ENCODE measurements at places on chromosomes 13 and 19.

- no peak for DNase-seq
- no peaks in the 10 kb centered on the region for H3K4me1 ChIP-seq
- H3K36me3 ChIP-seq: no peaks in the 10 kb centered on the region
Observed at GRCh38 chr13:37349916-37350315, 244.5 kb upstream of the CSNK1A1L start.

GRCh38 chr13:20080377-20081164, 80.3 kb downstream of the GJA3 start:
- H3K4me3 ChIP-seq: no peak overlapping the region
- H3K4me1 ChIP-seq: no peaks in the 10 kb centered on the region
- H3K36me3 ChIP-seq: peaks cover 35% of the 10 kb centered on the region
- DNase-seq: no peak
- H3K27ac ChIP-seq: no peak overlapping the region

DNA sequence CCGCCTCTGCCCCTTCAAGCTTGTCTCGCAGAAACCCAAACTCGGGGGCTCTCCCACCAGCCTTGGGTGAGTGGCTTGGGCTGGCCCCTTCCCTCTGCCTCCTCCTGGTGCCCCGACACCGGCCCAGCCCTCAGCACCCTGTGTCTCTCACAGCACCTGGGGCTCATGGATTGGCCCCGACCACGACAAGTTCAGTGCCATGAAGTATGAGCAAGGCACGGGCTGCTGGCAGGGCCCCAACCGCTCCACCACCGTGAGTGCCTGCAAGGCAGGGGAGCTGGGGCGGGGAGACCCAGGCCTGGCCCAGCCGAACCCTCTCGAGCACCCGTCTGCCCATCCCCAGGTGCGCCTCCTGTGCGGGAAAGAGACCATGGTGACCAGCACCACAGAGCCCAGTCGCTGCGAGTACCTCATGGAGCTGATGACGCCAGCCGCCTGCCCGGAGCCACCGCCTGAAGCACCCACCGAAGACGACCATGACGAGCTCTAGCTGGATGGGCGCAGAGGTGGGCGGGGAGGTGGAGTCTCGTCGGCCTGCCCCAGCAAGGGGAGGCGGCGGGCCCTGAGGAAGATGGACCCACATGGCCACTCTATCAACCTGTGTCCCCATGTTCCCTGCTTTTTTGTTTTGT, 13.6 kb downstream of the PRKCSH start:
- H3K36me3 ChIP-seq: peaks cover 54% of the 10 kb centered on the region
- H3K4me3 ChIP-seq: no peak overlapping the region
- no peak overlapping the region for H3K27ac ChIP-seq

GRCh38 chr19:39913682-39914333, 20.6 kb downstream of the FCGBP start:
- H3K27ac ChIP-seq: no peak overlapping the region
- H3K27me3 ChIP-seq: no peaks in the 10 kb centered on the region
- H3K4me3 ChIP-seq: no peak overlapping the region
- H3K4me1 ChIP-seq: no peaks in the 10 kb centered on the region
- no peaks in the 10 kb centered on the region for H3K36me3 ChIP-seq
- DNase-seq: no peak

DNA sequence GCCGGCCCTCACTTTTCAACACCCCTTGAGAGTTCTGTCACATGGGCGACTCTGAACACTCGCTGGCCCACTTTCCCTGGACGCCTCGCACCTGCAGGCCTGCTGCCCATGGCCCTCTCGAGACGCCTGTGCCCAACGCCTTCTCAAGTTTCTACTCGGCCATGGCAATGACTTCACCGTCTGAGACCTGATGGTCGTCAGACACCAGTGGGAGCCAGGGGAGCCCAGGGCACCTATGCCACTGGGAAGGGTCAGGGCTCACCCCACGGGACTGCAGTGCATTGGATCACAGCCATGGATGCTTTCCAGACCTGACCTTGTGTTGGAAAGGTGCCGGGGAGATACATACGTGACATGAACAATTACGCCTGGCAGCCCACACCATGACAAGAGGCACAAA, 60.1 kb downstream of the KLF2 start:
- peaks cover 31% of the 10 kb centered on the region for H3K36me3 ChIP-seq
- H3K4me1 ChIP-seq: peaks cover 34% of the 10 kb centered on the region
- H3K27ac ChIP-seq: no peak overlapping the region
- no peak overlapping the region for H3K4me3 ChIP-seq
- no peaks in the 10 kb centered on the region for H3K27me3 ChIP-seq
- no peak for DNase-seq

DNA sequence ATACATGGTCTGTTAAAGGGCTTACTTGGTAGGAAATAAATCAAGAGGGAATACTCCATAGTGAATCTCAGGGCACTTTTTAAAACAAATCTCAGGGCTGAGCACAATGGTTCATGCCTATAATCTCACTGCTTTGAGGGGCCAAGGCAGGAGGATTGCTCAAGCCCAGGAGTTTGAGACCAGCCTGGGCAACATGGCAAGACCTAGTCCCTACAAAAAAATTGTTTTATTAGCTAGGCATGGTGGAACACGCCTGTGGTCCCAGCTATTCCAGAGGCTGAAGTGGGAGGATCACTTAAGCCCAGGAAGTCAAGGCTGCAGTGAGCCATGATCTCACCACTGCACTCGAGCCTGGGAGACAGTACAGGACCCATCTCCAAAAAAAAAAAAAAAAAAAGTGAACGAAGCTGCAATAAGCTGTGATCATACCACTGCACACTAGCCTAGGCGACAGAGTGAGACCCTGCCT, 25.2 kb downstream of the ABCC4 start:
- no peak for DNase-seq
- H3K27ac ChIP-seq: no peak overlapping the region
- H3K4me1 ChIP-seq: no peaks in the 10 kb centered on the region
- no peaks in the 10 kb centered on the region for H3K36me3 ChIP-seq
- H3K4me3 ChIP-seq: no peak overlapping the region
- no peaks in the 10 kb centered on the region for H3K27me3 ChIP-seq

DNA sequence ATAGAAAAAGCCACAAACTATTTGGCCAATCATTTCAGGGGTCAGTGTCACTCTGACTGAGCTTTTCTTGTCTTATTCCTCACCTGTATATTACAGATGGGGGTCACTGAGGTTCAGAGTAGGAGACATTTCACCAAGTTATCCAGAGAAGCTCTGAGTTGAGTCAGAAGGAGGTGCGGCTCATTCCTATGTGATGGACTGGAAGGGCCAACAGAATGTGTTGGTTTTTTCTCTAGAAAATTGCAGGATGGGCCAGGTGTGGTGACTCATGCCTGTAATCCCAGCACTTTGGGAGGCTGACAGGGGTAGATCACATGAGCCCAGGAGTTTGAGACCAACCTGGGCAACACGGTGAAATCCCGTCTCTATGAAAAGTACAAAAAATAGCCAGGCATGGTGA, 24.5 kb upstream of the ZNF83 start:
- H3K4me3 ChIP-seq: no peak overlapping the region
- DNase-seq: no peak
- no peak overlapping the region for H3K27ac ChIP-seq
- no peaks in the 10 kb centered on the region for H3K27me3 ChIP-seq
- H3K4me1 ChIP-seq: no peaks in the 10 kb centered on the region

DNA sequence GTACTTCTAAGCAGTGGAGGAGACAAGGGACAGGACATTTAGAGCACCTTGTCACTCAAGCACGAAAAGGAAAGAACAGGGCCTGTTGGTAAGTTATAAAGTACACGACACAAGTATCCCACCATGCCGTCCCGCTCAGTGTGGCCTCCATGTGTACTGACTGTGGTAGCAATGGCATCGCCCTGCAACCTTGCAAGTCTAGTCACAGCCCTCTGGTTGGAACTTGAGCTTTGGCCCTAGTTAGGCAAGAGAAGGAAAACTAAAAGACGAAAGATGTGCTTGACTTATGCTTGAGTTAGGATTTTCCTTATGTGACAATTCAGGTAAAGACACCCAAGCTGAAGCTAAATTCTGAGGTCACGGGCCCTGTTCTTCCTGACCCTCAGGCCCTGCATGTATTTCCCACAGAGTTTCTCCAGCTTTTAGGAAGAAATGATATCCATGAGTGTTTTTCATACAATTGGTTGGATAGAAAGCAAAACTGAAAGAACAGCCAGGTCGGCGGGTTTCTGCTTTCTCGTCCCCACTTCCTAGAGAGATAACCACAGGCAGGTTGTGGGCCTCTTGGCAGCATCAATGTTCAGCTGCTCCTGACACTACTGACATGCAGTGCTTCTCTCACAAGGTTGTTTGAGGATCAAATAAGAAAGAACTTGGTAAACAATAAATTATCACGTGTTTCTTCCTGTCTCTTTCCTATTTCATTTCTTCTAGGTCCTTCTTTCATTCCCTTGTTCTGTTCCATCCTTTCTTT, 216.2 kb downstream of the IRS2 start:
- H3K27me3 ChIP-seq: no peaks in the 10 kb centered on the region
- H3K36me3 ChIP-seq: no peaks in the 10 kb centered on the region
- peak overlapping the region; percentile 4 for H3K4me3 ChIP-seq
- no peak overlapping the region for H3K27ac ChIP-seq
- H3K4me1 ChIP-seq: peaks cover 13% of the 10 kb centered on the region

DNA sequence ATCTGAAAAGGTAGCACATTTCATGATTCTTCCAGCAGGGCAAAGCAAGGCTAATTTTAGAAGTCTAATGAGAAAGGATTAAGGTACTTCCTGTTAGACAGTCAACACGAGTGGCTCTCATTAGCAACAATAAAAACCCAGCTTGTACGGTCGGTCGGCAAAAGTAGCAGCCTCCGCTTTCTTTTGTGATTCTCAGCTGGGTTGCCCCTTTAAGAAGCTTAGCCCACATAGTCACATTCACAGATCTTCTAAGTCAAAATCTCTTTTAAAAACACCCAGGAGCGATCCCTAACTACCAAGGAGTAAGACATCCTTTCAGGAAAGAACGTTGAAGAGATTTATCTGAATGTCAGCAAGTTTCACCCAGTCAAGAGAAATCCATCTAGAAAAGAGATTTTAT, 684.8 kb downstream of the DIAPH3 start:
- H3K36me3 ChIP-seq: no peaks in the 10 kb centered on the region

- H3K27me3 ChIP-seq: peaks cover 3% of the 10 kb centered on the region
- no peak for DNase-seq
- no peaks in the 10 kb centered on the region for H3K36me3 ChIP-seq
- H3K4me3 ChIP-seq: no peak overlapping the region
- H3K4me1 ChIP-seq: no peaks in the 10 kb centered on the region
- H3K27ac ChIP-seq: no peak overlapping the region
Observed at GRCh38 chr19:4781801-4782200, 9.7 kb upstream of the FEM1A start.

DNA sequence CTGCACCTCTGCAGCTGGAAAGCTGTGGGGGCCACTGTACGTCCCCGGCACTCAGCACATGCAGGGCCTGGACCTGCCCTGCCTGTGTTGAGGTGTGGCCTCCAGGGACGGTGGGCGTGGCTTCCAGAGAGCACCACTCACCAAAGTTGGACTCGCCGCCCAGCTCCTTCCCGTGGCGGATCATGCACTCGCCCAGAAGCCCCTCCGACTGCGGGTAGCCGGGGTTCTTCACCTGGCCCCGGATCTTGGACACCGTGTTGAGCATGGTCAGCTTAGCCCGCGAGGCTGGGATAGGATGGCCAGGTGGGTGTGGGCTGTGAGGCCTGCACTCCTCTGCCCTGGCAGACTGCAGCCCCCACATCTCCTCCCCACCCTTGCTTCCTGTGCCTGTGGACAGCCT, 22.0 kb downstream of the MPND start:
- peaks cover 55% of the 10 kb centered on the region for H3K36me3 ChIP-seq
- H3K4me3 ChIP-seq: no peak overlapping the region
- H3K4me1 ChIP-seq: peaks cover 24% of the 10 kb centered on the region
- DNase-seq: no peak

GRCh38 chr13:79289571-79289970, 116.5 kb downstream of the RBM26 start:
- no peaks in the 10 kb centered on the region for H3K27me3 ChIP-seq
- no peaks in the 10 kb centered on the region for H3K4me1 ChIP-seq
- no peak overlapping the region for H3K4me3 ChIP-seq
- no peaks in the 10 kb centered on the region for H3K36me3 ChIP-seq
- DNase-seq: no peak
- H3K27ac ChIP-seq: no peak overlapping the region

DNA sequence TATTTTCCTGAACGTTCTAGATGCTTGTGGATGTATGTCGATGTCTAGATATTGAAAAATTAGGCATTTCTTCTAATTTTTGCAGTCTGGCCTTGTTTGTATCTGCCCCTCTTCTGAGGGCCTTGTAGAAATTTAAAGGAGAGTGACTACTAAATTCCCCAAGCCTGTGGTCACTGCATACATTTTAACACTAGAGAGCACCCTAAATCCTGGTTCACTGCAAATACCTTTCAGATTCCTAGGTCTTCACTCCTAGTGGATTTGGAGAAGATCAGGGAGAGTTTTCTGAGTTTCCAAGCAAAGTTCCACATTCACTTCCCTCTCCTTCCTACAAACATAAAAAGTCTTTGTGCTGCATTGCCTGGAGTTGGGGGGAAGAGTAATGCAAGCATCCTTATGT, 1272.5 kb downstream of the OLFM4 start:
- H3K4me3 ChIP-seq: no peak overlapping the region
- no peak for DNase-seq
- no peak overlapping the region for H3K27ac ChIP-seq
- no peaks in the 10 kb centered on the region for H3K4me1 ChIP-seq
- no peaks in the 10 kb centered on the region for H3K27me3 ChIP-seq
- no peaks in the 10 kb centered on the region for H3K36me3 ChIP-seq

DNA sequence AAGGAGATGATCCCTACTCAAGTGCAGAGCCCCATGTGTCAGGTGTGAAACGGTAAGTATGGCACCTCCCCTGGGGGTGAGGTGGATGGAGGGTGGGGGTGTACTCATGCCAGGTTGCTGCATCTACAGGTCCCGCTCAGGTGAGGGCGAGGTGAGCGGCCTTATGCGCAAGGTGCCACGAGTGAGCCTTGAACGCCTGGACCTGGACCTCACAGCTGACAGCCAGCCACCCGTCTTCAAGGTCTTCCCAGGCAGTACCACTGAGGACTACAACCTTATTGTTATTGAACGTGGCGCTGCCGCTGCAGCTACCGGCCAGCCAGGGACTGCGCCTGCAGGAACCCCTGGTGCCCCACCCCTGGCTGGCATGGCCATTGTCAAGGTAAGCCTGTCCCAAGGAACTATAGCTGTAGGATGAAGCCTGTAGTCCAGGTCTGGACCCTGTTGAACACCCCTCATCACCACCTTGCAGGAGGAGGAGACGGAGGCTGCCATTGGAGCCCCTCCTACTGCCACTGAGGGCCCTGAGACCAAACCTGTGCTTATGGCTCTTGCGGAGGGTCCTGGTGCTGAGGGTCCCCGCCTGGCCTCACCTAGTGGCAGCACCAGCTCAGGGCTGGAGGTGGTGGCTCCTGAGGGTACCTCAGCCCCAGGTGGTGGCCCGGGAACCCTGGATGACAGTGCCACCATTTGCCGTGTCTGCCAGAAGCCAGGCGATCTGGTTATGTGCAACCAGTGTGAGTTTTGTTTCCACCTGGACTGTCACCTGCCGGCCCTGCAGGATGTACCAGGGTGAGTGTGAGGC, 5.2 kb downstream of the TRIM28 start:
- H3K4me3 ChIP-seq: no peak overlapping the region
- no peak for DNase-seq
- H3K27me3 ChIP-seq: no peaks in the 10 kb centered on the region
- peaks cover 30% of the 10 kb centered on the region for H3K4me1 ChIP-seq

GRCh38 chr13:50589139-50589538, 254.4 kb downstream of the DLEU7 start:
- H3K27me3 ChIP-seq: no peaks in the 10 kb centered on the region
- H3K4me1 ChIP-seq: peaks cover 4% of the 10 kb centered on the region
- H3K36me3 ChIP-seq: no peaks in the 10 kb centered on the region
- no peak for DNase-seq
- no peak overlapping the region for H3K27ac ChIP-seq

GRCh38 chr13:78102121-78102677, 183.6 kb upstream of the EDNRB start:
- no peaks in the 10 kb centered on the region for H3K36me3 ChIP-seq
- H3K27me3 ChIP-seq: no peaks in the 10 kb centered on the region
- H3K4me3 ChIP-seq: no peak overlapping the region
- H3K27ac ChIP-seq: no peak overlapping the region
